Hair follicular keratinocyte (primary cell): ENCODE measurements at places on chromosomes 4 and X. TPM values are rescaled to one million over a fixed set of nuclear protein-coding genes. Genes with fewer than 3 reads are reported as not detected.

Gene ANXA3
- total RNA-seq, result 422 and 547 TPM in 2 replicates

Gene DOCK11
- 8.2 and 9.1 TPM in 2 replicates for total RNA-seq

Gene IGSF1
- 0.11 TPM in 1 of 2 replicates, not detected in the other for total RNA-seq

Gene XAGE1A
- not detected in 2 replicates for total RNA-seq

Gene CHRDL1
- total RNA-seq, result not detected in 2 replicates

Gene MAGEA10
- not detected in 2 replicates for total RNA-seq

Gene CXCL13
- total RNA-seq, result not detected in 2 replicates

Gene USP26
- total RNA-seq, result not detected in 2 replicates

Gene SH2D1A
- total RNA-seq, result 0.04 TPM in 1 of 2 replicates, not detected in the other

Gene FAM47A
- not detected in 2 replicates for total RNA-seq

Gene AMTN
- 0.15 and 0.23 TPM in 2 replicates for total RNA-seq

Gene AMBN
- not detected in 2 replicates for total RNA-seq

Gene F9
- not detected in 2 replicates for total RNA-seq

Gene GRIA2
- total RNA-seq, result not detected in 2 replicates

Gene ITGB1BP2
- 0.23 and 1.7 TPM in 2 replicates for total RNA-seq

Gene PPARGC1A
- not detected in 2 replicates for total RNA-seq

Gene COX18
- 31.9 and 36.1 TPM in 2 replicates for total RNA-seq

Gene SLITRK4
- not detected in 2 replicates for total RNA-seq

Gene CD38
- not detected in 2 replicates for total RNA-seq

Gene NAAA
- total RNA-seq, result 20.7 and 26.5 TPM in 2 replicates

Gene NXF3
- total RNA-seq, result 0.08 TPM in 1 of 2 replicates, not detected in the other
